Activated naive CD4-positive, alpha-beta T cell treated with anti-CD3 and anti-CD28 coated beads, Interleukin-2, amount 10 ng/mL, durations not matched to agents 7 days and 5 days (primary cell): ENCODE measurements at places on chromosomes 3 and 15.

DNA sequence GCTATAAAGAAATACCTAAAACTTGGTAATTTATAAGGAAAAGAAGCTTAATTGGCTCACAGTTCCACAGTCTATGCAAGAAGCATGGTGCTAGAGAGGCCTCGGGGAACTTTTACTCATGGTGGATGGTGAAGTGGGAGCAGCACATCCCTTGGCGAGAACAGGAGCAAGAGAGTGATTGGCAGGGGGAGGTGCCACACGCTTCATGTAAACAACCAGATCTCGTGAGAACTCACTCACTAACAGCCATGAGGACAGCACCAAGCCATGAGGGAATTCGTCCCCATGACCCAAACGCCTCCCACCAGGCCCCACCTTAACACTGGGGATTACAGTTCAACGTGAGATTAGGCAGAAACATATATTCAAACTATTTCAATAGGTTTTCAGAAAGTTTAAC lies 28.0 kb downstream of the GABRB3 start:
- DNase-seq: no peak

DNA sequence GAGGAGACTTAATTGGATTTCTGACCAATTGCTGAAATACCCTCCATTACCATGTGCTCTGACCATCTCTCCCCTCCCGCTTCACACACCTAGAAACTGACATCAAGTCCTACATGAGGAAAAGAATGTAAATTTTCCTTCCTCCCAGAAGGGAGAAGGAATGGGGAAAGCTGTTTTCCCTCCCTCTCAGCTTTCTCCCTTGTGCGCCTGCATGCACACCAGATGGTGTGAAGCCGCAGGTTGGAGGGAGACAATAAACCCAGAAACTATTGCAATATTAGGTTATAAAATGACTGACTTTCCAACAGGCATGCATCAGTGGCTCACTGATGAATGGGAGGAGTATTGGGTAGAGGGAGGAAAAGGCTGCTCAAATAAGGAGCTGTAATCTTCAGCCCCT lies 50.9 kb downstream of the MB21D2 start:
- DNase-seq: no peak

- DNase-seq: no peak
Measured at GRCh38 chr3:194077602-194078001, 58.3 kb upstream of the HES1 start.

DNA sequence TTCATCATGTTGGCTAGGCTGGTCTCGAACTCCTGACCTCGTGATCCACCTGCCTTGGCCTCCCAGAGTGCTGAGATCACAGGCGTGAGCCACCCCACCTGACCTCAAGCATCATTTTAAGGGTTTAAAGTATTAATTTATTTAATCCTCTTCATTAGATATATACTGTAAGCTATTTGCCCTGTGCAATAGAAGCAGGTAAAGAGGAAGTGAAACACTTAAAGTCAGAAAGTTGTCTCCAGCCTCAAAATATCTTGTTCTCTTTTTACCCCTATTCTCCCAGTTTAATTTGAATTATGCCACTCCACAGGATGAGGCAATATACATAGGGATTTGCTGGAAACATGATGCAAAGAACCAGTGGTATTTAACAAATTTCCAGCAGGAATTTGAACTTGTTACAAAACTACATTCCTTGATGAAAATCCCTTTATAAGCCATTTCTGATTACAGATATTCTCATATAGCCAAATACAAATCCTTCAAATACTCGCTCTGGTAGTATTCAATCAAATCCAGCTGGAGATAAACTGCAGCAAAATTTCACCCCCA lies 2.0 kb downstream of the NDUFB5 start:
- no peak for DNase-seq

DNA sequence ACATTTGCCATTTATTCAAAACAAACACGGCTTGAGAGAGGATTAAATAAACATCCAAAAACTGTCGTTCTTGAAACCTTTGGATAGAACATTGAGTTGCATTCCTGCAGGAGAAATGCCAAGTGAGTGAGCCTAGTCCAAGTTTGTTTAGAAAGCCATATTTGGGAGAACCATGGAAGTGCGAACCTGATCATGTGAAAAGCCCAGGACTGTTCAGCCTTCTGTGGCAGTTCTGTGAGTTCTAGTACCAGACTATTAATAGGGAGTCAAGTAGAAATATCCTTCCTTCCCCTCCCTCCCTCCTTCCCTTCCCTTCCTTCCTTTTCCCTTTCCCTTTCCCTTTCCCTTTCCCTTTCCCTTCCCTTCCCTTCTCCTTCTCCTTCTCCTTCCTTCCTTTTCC lies 470.4 kb downstream of the LPP start:
- DNase-seq: no peak

- peak; percentile 43 for DNase-seq
Measured at GRCh38 chr3:13352621-13353131, 67.4 kb downstream of the NUP210 start.

DNA sequence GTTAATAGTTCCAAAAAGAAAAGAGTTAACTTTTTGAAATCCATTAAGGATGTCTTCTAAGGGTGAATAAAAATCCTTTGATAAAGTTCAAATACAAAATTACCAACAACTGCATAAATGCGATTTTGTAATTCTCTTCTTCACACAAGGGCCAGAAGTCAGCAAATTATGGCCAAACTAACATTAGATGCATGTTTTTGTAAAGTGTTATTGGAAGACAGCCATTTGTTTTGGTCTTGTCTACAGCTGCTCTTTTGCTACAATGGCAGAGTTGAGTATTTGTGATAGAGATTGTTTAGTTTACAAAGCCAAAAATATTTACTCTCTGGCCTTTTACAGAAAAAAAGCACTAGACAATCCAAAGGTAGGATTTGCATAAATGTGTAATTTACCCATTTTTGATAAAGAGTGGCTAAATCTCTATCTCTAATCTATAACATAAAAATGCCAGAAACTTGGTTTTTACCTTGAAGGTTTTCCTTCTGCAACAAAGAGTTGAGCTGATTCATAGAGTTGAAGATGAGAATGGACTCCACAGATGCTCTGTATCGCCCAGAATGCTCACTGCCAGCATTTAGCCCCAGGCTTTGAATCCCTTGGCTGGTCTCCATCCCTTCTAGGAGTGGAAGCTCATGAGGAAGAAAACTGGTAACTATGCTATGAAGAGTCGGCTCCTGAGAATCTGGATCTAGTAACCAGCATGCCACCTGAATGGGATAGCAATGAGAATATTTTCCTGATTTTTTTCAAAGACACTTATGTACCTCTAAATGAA lies 64.5 kb downstream of the POLQ start:
- no peak for DNase-seq

DNA sequence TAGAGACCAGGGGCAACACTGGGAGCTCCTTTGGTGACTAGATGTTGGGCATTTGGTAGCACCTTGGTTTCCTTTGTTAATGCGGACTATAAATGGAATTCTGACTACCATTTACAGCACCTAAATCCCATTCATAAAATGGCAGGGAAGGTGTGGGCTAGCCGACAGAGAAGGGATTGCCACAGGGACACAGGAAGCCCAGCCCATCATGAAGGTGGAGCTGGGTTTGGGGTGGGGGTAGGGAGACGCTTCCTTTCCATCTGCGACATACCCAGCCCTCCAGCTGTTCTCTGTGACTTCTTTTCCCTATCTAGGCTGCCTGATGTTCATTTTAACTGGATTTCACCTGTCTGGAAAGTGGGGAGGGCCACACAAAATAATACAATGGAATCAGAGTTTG lies 21.0 kb downstream of the ABHD2 start:
- no peak for DNase-seq

GRCh38 chr3:117844676-117845075 lies 1135.1 kb downstream of the TUSC7 start:
- DNase-seq: no peak

- DNase-seq: no peak
Measured at GRCh38 chr3:156769721-156770654, 56.2 kb upstream of the LEKR1 start.

- DNase-seq: no peak
Measured at GRCh38 chr15:79656151-79657000, 224.2 kb downstream of the MINAR1 start.

DNA sequence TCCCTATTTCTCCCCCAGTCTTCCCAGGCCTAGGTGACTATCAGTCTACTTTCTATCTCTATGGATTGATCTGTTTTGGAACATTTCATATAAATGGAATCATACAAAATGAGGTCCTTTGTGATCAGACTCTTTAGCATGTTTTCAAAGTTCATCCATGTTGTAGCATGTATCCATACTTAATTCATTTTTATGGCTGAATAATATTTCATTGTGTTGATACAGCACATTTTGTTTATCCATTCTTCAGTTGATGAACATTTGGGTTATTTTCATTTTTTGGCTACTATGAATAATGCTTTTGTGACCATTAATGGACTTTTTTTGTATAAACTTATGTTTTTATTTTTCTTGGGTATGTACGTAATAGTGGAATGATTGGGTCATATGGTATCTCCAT lies 19.2 kb upstream of the MGA start:
- DNase-seq: no peak

- DNase-seq: no peak
Measured at GRCh38 chr3:98701071-98701675, 62.0 kb upstream of the ST3GAL6 start.

DNA sequence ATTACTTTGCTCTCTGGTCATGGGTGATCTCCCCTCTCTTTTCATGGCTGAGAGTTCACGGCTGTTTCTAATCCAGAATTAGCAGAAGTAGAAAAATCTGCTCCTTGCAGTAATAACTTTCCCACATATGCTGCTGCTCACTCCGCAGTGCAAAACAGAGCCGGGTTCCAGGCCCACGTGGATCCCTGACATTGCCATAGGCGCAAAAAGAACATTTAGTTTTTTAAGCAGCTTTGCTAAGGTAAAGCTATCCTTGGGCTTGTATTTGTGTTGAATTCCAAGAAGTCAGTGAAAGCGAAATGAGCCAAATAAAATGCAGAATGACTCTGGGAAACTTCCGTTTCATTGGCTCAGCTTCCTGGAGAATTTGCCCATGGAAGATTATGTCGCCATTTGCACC lies 633.7 kb upstream of the SUCLG2 start:
- DNase-seq: no peak

DNA sequence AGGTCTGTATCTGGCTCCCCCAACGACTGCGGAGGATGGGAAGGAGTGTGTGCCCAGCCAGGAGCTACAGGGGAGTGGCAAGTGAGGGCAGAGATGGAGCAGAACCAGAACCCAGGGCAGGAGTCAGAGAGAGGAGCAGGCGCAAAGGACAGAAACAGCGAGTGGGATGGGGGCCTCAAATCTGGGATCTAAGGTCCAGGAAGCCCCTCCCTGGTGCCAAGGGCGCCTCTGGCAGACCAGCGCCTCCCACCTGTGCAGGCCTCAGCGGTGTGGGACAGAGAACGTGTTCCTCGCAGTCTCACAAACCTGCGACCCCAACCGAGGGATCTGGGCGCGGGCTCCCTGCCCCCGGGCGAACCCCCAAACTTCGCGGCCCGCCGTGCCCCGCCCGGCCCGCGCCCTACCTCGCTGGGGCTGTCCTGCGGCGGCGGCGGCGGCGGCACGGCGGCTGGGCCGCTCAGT lies 301 bp downstream of the PCBP4 start:
- no peak for DNase-seq

GRCh38 chr3:72196377-72196929 lies 411.5 kb upstream of the PROK2 start:
- DNase-seq: no peak

- no peak for DNase-seq
Measured at GRCh38 chr3:132556508-132557159, 40.4 kb upstream of the ACKR4 start.

DNA sequence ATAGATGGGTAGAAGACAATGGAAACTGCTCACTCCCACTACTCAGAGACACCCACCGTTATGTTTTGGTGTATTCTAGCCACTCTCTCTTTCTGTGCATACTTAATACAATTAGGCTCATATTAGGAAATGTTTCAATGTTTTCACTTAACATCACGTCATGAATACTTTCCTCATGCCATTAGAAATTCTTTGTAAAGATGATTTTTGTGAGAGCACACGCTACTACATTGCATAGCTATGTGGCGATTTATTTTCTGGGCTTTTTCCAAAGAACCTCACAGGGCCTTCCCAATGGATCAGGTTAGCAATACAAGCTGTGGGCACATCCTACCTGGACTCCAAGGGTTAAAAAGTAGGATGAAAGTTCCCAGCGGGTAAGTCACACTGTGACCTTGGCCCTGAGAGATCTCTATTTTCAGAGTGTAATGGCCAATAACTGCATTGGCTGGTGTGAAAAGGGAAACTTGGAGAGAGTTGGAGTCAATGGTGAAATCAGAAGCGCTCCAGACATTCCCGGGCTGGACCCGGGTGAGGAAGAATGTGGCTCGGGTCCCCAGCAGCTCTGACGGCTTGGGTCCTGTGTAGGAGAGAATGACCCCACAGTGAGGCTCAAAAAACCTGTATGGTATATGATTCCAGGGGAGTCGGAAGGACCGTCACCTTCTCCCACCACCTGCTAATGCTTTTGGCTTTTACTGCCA lies 25.8 kb upstream of the TGM5 start:
- DNase-seq: no peak

- DNase-seq: no peak
Measured at GRCh38 chr3:69426967-69427304, 41.0 kb upstream of the FRMD4B start.

DNA sequence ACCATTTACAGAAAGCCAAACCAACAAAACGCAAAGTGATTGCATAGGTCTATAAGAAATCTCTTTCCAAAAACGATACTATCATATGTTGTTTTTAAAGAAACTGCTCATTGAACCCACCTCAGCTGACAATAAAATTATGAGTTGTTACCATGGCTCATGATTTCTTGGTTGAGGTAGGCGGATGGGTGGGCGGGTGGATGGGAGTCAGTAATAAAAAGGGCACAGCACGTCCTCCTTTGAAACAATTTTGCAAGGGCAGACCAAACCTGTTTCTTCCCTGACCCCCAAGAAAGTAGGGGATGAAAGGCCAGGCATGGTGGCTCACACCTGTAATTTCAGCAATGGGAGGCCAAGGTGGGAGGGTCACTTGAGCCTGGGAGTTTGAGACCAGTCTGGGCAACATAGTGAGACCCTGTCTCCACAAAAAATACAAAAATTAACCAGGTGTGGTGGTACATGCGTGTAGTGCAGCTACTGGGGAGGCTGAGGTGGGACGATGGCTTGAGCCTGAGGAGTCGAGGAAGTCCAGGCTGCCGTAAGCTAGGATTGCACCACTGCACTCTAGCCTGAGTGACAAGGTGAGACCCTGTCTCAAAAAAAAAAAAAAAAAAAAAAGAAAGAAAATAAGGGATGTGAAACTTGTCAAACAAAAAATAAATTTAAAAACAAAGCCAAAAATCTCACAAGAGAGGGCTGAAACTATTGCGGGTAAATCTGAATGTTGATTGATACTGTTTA lies 2.1 kb downstream of the ABHD10 start:
- DNase-seq: no peak

- no peak for DNase-seq
Measured at GRCh38 chr3:12952343-12953200, 111.2 kb upstream of the RPL32 start.
